ENCODE measurements at places on chromosomes 12 and 14.

GRCh38 chr14:86442135-86442534, 912.2 kb downstream of the FLRT2 start:
- no peak for DNase-seq

DNA sequence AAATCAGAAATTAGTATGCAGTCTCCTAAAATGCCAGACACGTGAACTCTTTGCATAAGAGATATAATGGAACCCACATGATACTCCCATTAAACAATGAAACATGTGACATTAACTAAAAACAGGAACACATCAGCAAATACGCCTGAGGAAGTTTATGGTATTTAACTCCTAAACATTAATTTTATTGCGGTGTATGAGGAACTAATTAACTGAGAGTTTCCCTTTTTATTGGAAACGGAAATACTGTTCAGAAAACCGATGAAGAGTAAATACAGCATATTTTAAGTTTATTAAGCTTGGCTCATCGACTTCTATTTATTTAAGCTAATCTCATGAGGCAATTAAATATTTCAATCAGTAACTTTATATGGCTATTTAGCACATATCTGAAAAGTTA, 290.3 kb downstream of the SOX5 start:
- no peak for DNase-seq

GRCh38 chr14:104011824-104012517, 69.6 kb upstream of the RD3L start:
- no peak for DNase-seq

DNA sequence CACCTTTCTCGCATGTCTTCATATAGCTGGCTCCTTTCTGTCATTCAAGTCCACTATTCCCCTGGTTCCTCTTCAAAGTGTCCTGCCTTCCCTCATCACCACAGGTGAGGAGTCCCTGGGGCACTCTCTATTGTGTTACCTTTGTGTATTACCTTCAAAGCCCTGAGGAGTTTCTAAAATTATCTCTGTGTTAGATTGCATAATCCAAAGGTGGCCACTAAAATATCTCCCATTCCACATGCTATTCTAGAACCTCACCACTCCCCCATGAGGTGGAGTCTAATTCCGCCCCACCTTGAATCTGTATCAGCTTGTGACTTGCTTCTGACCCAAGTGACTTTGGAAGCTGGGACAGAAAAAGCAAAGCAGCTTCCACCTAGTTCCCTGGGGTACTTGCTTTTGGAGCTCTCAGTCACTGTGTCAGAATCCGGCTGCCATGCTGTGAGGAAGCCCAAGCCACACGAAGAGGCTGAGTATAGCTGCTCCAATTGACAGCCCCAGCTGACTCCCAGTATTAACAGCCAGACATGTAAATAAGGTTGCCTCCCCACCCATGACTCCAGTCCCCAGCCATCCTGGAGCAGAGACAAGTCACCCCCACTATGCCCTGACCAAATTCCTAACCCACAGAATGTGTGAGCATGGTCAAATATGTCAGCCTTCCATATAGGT, 6.8 kb downstream of the HRK start:
- DNase-seq = no peak

- no peak for DNase-seq
Observed at GRCh38 chr12:68378872-68379606, 46.9 kb upstream of the MDM1 start.

GRCh38 chr14:68682166-68683103, 110.4 kb downstream of the ZFP36L1 start:
- DNase-seq = no peak
